ENCODE measurements at places on chromosomes 5 and 9.

- DNase-seq = no peak
Observed at GRCh38 chr9:137138722-137139467, at the start of gene GRIN1. TSS of gene GRIN1 (plus strand) at chr9:137139154. CDS start at chr9:137139487, 333 bp downstream.

GRCh38 chr5:137346281-137346680 is 152.8 kb downstream of the SPOCK1 start:
- no peak for DNase-seq

DNA sequence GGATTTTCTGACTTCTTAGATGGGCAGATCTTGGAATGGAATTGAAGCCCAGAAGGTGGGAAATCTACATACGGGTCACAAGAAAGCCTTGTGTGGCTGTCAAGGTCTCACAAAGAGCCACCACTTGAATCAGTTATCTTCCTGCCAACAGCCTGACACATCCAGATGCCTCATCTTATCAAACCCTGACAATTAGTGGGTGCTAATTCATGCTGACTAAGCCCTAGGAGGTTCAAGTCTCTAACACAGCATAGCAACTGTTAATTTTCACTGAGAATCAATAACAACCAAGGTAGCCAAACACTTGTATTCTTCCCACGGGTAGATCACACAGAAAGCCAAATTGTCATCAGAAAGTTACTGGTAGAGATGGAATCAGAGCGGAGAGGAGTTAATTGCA is 222.2 kb downstream of the TMEM167A start:
- DNase-seq = no peak

GRCh38 chr9:16487915-16488314 is 382.6 kb downstream of the BNC2 start:
- no peak for DNase-seq

DNA sequence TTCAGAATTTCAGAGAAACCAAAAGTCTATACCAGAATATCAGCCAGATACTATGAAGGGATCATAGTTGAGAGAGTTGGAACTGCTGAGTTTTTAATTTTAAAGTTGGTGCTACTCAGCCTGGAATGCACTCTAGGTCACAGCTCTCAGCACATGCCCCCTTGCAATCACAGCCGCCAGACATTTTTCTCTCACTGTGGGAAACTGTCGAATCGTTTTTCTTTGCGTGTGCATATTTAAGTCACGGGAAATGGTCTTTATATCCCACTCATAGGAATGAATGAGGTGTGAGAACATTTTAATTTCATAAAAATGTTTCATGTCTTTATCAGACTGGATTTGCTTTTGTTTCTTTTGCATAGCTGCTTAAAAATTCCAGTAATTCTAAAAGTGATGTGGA is 12.2 kb upstream of the SPDL1 start:
- no peak for DNase-seq

GRCh38 chr5:4375640-4376039 is 764.5 kb upstream of the ADAMTS16 start:
- no peak for DNase-seq

- DNase-seq = no peak
Observed at GRCh38 chr5:128483738-128484137, 54.3 kb downstream of the FBN2 start.

GRCh38 chr5:151255621-151256286 is 2.8 kb downstream of the GM2A start:
- no peak for DNase-seq

- no peak for DNase-seq
Observed at GRCh38 chr5:21159510-21160059, 1171.6 kb upstream of the CDH18 start.

GRCh38 chr9:127140842-127141675 is 18.6 kb upstream of the ANGPTL2 start:
- DNase-seq = no peak

GRCh38 chr9:9399982-9400381 is 1212.8 kb downstream of the PTPRD start:
- no peak for DNase-seq

DNA sequence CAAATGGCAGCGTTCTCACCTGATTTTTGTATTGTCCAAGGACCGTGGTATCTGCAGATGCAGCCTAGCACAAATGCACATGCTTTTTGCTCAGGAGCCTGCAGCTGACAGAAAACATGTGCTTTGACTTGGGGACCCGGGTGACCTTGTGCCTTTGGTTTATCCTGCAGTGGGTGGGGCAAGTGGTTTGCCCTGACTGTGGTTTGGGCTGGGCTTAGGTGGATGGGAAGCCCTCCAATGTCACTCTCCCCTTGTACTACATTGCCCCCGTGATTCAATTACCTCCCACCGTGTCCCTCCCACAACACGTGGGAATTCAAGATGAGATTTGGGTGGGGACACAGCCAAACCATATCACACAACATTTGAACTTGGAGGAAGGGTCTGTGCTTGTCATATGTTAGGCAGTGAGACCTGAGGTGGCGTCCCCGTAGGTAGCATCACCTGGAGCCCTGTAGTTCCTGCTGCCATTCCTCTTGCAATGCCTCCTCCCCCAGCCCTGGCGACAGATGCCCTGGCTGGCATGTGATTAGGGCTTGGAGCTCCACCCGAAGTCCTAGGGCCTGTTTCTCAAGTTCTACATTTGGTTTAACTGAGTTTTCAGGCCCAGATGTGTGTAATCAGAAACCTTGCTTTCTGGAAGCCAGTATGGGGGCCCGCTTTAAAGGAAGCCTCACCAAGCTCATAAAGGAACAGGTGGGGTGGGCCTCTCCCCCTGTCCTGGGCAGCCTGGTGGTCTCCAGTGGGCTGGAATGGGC is 2.1 kb downstream of the ANKRD33B start:
- no peak for DNase-seq

DNA sequence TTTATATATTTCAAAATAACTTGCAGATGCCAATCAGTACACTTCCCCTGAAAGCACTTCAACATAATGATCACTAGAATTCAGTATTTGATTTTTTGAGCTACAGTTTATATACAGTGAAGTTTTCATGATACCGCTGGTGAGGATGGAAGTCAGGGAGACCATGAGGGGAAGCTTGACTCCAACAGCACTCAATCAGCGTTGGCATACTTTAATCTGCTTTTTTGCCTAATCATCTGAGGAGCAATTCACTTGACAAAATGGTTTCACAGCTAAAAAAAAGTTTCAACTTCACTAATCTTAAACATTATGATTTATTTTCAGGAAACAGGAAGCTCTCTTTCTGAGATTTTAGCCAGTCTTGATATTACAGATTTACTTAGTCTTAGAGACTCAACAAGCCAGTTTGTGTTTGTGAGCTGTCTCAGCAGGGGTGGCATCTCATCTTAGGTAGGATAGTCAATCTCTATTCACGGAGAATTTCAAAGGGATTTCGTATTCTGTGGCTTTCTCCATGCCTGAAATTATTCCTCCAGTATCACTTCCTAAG is 111.4 kb upstream of the ARRDC3 start:
- DNase-seq = no peak

GRCh38 chr5:6401410-6401809 is 23.1 kb upstream of the MED10 start:
- no peak for DNase-seq

- DNase-seq = peak; percentile 75
Observed at GRCh38 chr5:124649491-124650146, 96.8 kb downstream of the ZNF608 start.

GRCh38 chr9:15276328-15276938 is 30.6 kb downstream of the TTC39B start:
- DNase-seq = no peak

DNA sequence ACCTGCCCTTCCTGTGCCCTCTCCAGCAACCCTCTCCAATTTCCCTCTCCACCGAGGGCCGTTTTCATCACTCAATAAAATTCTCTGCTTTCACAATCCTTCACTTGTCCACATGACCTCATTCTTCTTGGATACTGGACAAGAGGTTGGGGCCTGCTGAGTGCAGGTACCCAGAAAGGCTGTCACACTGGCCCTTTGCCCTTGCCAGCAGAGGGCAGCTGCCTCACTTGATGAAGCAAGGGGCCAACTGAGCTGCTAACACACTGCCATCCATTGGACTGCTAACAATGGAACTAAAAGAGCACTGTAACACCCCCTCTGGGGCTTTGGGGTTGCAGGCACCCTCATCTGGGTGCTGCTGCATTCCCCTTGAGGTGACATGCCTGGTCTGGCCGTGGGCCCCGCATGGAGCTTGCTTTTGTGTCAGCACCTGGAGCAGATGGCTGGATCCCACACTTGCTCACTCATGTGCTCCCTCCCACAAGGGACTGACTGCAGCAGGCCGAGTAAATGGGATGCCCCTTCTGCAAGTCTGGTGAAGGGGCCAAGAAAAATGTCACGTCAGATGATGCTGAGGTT is 308.1 kb upstream of the ADCY2 start:
- DNase-seq = no peak

GRCh38 chr9:7164440-7165330 is 406.9 kb downstream of the KDM4C start:
- DNase-seq = no peak

DNA sequence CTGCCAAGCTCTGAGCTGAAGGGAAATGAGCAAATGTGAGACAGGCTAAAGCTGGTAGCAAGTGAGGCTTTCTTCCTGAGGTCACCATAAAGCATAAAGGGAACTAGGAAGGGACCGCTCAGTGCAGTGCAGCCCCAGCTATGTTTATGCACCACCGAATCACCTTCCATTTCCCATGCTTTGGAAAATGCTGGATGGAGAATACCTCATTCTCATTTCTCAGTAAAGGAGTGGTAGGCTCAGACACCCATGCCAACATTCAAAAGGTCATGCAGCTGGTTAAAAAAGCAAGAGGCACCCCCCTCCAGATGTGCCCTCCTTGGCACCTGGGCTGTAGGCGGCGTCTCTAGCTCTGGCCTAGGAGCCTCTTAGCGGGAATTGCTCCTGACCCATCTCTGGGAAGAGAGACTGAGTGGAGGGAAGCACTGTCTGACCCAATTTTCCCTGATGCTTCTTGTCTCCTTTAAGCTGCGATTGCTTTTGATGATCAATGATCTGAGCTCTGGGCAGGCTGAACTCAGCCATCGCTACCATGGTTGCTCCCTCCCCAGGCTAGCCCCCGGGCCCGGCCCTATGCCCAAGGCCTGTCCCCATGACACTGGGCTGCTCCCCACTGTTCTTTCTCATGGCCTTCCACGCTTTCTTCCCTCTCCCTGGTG is 58.7 kb downstream of the ZNF354C start:
- no peak for DNase-seq

- DNase-seq = no peak
Observed at GRCh38 chr5:66993882-66994281, 202.7 kb downstream of the CD180 start.

DNA sequence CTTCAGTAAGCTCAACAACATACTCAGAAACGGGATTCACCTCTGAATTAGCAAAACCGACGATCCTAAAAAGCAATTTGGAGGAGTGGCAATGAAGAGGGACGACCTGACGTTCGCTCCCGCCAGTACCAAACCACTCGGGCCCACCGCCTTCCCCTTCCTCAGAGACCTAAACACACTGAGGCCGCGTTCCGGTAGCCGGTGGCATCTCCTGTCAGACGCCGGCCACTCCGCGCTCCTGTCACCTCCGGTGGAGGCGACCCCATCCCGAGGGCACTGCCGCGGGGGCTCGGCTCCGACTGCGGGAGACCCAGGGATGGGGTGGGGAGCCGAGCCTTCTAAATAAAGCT is 617 bp downstream of the PPP6C start:
- peak; percentile 53 for DNase-seq

DNA sequence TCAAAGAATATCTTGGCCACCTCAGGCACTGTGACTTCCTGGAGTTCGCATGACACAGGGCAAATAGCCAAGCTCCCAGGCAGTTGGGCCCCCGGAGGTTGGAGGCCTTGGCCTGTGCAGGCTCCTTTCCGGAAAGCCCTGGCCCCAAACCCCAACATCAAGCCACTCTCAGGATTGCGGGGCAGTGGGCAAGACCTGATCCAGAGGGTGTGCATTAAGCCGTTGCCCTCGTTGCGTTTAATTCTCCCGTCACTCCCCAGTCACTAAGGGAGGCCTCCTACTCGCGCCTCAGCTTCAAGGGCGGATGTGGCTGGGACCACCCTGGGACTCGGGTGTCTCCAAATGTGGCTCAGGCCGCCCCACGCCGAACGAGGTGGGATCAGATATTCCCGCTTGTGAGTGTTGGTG is 60.1 kb downstream of the TMEM174 start:
- DNase-seq = no peak

- no peak for DNase-seq
Observed at GRCh38 chr9:13446938-13447842, 167.7 kb upstream of the MPDZ start.

GRCh38 chr5:132199116-132199680 is 28.5 kb downstream of the P4HA2 start:
- DNase-seq = no peak

DNA sequence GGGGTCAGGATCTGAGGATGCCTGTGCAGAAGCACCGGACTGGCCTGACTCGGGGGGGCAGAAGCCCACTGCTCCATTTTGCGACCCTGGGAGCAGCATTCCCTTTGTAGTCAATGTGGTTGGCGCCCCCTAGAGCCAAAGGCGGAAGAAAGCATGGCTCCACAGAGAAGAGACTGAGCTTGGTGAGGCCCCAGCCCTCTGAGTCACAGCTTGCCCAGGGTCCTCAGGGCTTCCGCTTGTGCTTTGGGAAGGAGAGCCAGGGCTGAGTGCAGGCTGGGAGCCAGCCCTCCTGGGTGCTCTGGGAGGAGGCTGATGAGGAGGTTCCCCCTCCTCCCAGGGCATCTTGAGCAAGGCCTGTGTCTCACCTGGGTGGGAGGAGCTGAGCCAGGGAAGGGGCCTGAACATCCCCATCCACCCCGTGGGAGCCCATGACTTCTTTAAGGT is 5.5 kb upstream of the AQP3 start:
- DNase-seq = peak; percentile 72

Measured in activated CD4-positive, alpha-beta T cell treated with anti-CD3 and anti-CD28 coated beads for 48 hours (primary cell).